ENCODE measurements at places on chromosomes 12 and 14.

GRCh38 chr14:89415159-89415558 lies 1.9 kb downstream of the FOXN3 start:
- DNase-seq = no peak

- DNase-seq = no peak
These were observed 139.7 kb downstream of the PRIMA1 start for GRCh38 chr14:93648440-93649168.

DNA sequence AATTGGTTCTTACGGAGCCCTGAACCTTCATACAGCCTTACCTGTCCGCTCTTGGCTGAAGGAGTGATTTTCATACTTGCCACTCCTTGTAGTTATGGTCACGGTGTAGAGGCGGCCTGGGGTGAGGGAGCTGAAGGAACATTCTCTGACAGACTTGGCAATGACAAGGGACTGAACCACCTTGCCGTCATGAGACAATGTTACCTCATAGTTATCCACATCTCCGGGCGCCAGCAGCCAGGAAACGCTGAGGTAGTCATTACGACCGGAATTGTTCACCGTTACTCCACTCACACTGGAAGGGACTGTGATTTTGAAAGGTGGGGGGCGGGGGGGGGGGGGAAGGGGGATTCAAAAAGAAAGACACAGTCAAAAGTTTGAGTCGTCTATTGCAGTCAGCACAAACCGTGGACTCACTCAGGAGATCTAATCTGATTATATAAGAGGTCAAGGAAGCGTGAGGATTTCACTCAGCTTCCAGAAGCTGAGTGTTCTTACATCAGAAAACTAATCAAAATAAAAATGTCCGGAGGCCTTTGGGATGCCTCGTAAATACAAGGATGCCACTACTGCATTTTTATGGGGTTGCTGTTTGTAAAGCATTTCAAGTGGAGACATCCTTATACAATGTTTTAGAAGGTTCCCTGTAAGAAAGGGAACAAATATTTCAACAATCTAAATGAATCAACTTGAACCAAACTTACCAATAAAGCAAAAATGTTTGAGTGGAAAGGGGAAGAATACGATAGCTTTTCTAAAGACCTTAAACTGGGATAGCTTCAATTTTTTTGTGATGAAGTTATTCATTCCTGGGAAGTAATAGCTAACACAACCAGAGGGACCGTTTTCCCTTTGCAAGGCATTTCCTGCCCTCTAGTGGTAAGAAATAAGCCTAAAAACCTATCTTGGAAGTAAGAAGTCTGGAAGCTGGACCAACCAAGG lies 60.6 kb downstream of the PTPRB start:
- peak; percentile 60 for DNase-seq

GRCh38 chr12:28611115-28611435 lies 420.8 kb downstream of the CCDC91 start:
- DNase-seq = no peak

GRCh38 chr12:52191841-52192791 lies at the start of gene KRT80:
Gene KRT80 (minus strand): TSS chr12:52192014. CDS start chr12:52191902, 112 bp downstream.
- DNase-seq = peak; percentile 29

DNA sequence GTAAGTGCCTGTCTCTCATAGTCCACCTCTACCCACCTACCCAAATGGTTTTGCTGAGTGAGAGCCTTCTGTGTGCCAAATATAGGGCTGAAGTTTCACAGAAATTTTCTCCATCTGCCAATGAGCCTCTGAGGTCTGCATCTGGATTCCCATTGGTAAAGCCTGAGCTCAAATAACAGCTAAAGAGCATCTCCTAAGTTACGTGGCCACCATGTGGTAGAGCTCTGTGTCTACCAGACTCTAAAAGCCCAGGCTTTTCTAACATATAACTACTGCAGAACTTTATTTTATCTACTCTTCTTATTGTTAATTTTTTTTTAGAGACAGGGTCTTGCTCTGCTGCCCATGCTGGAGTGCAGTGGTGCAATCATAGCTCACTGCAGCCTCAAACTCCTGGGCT lies 16.0 kb downstream of the AMDHD1 start:
- no peak for DNase-seq

DNA sequence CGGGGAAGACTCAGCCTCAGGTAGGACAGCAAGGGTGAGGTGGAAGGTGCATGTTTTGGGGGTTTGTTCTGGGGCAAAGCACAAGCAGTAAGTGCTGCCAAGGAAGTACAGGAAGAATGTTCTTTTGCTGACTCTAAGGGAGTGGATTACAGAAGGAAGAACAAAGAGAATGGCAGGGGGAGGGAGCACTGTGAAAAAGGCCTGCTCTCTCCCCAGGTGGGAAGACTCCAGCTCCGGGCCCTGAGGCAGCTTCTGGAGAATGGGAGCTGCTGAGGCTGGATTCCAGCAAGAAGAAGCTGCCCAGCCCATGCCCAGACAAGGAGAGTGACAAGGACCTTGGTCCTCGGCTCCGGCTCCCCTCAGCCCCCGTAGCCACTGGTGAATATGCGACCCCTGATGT lies 7.0 kb upstream of the PFDN5 start:
- DNase-seq = no peak

- DNase-seq = no peak
These were observed 43.3 kb downstream of the ADCK1 start for GRCh38 chr14:77843195-77843594.

DNA sequence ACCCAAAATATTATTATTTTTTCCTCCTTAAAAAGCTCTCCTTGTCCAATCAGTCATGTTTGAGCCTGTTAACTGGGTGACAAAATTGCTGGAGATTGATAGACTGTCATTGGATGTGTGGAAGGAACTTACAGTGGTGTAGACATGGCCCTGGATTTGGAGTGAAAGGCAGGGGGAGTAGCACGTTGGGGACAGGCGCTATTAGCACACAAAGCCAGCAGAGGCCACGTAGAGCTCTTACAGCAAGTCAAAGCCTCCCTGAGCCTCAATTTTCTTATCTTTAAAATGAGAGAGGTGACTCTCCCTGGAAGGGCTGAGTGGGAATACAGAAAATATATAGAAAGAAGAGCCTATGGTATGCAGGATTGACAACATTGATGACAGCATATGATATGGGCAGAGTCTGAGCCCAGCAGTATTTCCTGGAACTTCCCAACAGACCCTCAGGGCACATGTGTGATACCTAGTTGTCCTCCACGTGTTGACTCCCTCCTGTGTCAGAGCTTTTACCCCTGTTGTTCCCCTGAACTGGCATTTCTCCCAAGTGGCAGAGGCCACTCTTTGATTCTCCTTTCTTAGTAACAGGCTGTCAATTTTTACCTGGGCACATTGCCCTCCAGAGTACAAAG lies 504.9 kb downstream of the VRK1 start:
- no peak for DNase-seq

- peak; percentile 4 for DNase-seq
These were observed 91.7 kb upstream of the SEL1L start for GRCh38 chr14:81625343-81625742.

DNA sequence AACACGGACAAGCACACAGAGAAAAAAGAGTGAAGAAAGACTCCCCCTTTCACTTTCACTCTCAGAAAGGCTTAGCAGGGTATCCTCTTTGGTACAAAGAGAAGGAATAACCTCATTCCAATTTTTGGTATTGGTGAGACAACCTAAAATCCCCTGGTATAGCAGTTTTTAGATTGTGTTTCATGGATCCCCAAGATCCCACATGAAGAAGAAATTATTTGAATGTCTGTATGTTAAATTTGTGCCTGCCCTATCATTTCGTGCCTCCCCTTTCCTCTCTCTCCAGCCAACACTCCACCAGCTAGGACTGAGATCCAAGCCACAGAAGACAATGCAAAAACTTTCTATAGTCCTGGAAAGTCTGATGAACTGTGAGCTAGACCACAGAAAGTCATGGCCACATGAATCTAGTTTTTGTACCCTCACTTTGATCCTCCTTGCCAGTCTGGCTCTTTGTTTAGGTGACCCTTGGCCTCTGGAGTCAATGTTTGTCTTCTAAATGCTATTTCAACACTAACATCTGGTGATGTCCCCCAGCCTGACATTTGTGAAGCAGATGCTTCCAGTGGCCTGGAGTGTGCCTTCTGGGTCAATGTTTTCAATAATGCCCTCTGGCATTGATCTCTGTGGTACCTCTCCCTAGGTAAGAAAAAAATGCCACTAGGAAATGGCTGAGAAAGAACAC lies 181.9 kb upstream of the BMP4 start:
- DNase-seq = no peak

DNA sequence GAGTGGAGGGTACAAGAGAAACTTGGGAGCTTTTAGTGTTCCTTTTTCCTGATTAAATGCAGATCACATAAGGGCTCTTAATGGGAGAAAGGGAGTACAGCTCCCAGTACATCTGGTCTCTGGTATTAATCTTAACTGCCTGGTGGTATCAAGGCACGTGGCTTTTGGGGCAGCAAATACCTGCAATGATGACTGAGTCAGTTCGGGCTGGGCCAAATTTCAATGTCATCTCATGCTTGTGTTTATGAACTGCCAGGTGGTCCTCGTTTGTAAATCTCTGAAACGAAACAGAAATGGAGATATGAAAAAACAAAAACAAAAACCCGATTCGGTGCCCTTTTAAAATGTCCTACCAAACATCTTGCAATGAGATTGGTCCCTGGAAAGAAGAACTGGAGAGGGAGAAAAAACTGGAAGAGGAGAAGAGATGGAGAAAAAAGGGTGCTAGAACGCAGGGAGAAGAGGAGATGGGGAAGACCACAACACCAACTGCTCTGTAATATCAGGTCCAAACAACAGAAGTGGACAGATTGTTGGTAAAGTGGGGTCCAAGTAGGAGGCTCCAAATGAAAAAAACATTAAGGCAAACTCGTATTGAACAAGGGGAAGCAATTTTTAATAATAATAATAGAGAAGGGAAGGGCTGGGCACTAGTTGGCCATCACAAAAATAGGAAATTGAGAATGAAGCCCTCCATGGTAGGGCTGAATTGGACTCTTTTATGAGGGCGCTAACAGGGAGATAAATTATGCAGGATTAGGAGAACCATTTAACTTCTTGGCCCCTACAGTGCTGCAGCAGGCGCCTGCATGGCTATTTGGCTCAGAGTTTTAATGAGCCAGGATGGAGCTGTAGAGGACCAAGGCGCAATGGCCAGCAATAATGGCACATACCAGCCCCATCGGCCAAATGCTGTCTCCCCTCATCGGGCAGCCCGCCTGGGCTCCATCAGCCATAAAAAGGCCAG lies 45.4 kb upstream of the NPFF start:
- no peak for DNase-seq

DNA sequence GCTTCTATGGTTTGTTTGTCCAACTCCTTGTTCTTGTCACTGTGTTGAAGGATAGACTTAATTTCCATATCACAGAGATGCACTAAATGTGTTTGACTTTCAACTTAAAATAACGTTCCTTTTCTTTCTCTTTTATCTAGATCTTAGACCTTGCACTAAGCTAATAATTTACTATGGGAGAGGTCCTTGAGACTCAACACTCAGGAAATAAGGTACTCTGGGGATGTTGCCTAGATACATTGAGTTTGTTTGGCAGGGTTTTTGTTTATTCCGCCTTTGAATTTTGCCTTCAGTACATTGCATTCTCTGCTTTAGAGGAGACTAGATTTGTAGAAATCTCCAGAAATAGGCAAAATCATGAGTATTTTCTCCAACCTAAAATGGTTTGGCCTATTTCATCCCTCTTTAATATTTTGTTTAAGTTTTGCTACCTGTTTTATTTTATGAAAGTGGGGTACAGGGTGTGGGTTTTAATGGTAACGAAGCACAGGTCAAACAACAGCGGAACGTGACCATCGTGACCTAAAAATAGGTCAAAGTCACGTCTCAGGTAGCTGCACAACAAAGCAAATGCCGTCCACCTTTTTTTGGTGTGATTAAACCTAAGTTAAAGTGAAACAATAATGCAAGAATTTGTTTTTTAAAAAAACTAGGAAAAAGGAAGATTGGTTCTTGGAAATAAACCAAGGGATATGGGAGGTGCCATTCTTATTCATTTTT lies 115.3 kb upstream of the CPSF6 start:
- DNase-seq = peak; percentile 50

- no peak for DNase-seq
These were observed 189.9 kb downstream of the VRK1 start for GRCh38 chr14:96987086-96987474.

- no peak for DNase-seq
These were observed 12.7 kb upstream of the HDAC7 start for GRCh38 chr12:47832263-47832933.

DNA sequence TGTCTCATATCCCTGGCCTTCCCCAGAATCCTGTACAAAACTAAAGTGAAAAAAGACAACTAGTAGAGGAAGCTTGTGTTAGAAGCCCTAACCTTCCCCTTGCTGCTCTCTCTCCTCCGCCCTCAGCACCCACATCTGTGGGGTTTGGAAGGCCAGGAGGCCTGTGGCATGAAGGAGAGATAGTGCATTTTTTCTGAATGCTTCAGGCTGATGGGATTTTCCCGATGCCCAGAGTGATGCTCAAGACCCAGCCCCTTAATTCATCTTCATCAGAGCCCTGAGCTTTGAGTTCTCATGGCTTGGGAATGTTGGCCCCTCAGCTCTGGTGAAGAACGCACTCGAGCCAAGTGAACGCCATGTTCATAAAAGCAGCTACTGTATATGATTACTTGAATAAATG lies 5.9 kb downstream of the FGF6 start:
- no peak for DNase-seq

GRCh38 chr14:28953973-28954372 lies 187.4 kb downstream of the FOXG1 start:
- DNase-seq = no peak

DNA sequence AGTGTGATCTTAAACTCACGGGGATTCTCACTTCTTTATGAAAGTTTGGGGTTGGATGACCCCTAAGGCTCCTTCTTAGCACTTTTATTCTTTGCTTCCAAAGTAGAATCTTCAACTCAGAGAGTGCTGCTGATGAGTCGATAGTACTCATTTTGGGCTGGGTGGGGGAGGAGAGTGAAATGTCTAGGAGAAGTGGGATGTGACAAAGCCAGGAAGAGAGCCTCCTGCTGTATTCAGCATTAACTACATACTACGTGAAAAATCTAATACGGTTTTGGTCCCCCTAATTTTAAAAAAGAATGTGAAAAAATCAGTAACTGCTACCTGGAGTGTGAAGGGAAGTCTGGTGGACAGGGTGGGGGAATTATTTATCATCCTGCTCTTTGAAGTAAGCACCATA lies 148.3 kb downstream of the SAMD4A start:
- no peak for DNase-seq

- no peak for DNase-seq
These were observed 175.7 kb downstream of the NPAS3 start for GRCh38 chr14:33114331-33114730.
